ENCODE measurements at places on chromosomes 13 and 19.

DNA sequence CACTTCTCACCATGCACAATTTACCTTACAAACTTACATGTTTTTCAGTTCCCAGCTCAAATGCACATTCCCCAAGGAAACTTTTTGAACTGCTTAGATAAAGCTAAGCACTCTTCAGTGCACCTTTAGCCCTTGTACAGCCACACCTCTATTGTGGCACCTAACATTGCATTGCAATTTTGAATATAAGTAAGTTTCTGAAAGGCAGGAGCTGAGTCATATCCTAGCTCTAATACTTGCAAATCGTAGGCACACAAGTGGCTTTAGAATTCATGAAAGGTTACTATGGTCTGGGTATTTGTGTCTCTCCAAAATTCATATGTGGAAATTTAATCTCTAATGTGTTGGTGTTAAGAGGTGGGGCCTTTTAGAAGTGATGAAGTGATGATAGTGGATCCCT, 4.9 kb upstream of the ESD start:
- DNase-seq, result no peak

DNA sequence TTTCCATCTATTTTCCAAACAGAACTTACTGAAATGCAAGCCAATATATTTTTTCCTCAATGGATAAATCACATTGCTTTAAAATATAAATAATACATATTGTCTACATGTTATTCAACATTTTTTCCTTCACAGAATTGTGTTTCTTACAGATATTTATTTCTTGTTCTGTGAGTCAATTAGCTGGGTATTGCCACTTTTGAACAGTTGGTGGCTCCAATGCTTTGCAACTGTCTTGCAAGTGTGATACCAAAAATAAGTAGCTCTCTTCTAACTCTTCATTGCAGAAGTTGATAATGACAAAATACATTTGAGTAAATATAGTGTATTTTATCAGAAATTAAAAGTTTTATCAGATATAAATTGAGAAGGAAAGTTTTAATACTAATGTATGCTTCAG, 17.1 kb upstream of the GPC5 start:
- DNase-seq, result no peak

- no peak for DNase-seq
Observed at GRCh38 chr19:5537870-5538269, 29.9 kb downstream of the TINCR start.

- DNase-seq, result no peak
Observed at GRCh38 chr13:41565216-41565615, 107.9 kb downstream of the RGCC start.

DNA sequence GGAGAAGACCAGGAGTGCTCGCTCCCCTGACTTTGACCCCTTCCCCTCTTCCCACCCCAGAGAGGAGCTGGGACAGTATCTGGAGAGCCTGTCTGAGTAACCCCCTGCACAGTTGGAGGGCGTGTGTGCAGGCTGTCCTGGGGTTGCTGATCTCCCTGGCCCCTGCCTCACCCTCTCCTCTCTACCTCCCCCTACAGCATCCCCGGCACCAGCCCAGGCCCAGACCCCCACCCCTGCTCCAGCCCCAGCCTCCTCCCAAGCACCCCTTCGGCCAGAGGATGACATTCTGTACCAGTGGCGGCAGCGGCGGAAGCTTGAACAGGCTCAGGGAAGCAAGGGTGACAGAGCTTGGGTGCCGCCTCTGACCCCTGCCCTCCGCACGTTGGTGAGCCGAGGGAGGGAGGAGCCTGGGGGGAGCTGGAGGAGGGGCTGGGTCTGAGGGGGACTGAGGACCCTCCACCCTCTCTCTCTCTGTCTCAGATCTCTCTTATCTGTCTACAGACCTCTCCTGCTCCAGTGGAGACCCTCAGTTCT, 8.7 kb downstream of the PROSER3 start:
- no peak for DNase-seq

GRCh38 chr19:46069806-46070341, 29.1 kb upstream of the IGFL4 start:
- no peak for DNase-seq

DNA sequence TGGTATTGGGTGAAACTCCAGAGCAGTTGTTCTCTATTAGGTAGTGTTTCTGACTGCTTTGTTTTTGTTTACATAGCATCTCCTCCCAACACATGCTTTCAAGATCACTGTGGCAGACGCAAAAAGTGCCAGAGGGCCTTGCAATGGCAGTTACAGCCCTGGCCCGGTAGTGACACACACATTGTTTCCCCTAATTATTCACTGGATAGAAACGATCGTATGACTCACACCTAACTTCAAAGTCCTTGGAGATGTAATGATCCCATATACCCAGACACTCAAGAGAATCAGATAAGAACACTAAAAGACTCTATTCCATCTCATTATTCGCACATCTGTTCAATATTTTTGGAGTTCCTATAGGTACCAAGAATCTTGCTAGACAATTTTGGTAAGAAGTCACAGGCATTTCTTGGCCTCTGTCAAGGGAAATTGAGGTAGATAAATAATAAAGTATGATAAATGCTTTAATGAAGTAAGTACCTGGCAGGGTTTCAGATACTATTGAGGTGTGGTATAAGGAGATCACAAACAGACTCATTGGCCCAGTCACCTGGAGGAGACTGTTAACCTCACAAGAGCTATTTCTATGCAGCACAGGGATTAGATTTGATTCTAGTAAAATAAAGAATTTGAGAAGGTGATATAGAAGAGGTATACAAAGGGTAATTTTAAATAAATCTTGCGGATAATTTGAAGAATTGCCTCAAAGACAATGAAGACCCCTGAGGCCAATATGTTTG, 485.3 kb downstream of the SLITRK6 start:
- DNase-seq, result no peak

- DNase-seq, result no peak
Observed at GRCh38 chr19:31337008-31337914, 12.0 kb downstream of the TSHZ3 start.

DNA sequence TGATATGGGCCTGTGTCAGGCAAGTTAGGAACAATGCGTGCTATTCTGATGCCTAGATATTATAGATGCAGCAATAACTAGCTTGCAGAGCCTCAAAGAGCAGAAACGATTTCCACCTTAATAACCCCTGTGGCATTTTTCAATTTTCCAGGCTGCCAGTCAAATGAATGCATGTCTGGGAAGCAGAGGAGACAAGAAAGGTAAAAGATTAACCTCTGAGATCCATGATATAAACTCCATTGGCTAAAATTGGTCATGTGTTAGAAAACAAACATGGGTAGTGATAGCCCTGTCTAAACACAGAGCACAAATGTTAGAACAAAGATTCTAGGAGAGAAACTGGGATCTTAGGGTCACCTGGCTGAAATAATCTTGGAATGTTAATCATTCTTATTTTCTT, 811.1 kb downstream of the DIAPH3 start:
- DNase-seq, result no peak

DNA sequence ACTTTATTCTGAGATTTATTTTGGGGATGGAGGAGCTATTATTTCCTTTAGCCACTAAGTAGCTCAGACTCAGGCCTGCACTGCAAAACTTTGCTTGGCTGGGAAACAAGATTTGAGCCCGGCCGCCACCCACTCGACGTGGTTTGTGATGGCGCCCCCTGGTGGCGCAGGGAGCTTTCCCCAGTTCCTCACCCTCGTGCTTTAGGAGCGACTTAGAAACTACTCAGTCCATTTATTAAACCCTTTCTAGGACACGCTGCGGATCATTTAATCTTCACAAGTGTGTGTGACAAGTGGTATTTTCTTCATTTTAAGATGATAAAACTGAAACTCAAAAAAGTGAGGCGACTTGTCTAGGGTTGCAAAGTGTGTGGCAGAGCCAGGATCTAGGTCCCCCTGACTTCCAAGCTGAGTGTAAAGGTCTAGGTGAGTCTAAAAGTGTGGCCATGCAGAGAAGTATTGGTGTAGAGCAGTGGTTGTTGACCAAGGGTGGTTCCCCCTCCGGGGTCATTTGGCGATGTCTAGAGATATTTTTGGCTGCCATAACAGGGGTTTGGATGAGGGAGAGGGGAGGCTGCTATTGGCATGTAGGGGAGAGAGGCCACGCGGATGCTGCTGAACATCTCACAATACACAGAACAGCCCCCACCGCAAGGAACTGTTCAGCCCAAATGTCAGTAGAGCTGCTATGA, 2.2 kb downstream of the CXCL17 start:
- DNase-seq, result peak; percentile 77

DNA sequence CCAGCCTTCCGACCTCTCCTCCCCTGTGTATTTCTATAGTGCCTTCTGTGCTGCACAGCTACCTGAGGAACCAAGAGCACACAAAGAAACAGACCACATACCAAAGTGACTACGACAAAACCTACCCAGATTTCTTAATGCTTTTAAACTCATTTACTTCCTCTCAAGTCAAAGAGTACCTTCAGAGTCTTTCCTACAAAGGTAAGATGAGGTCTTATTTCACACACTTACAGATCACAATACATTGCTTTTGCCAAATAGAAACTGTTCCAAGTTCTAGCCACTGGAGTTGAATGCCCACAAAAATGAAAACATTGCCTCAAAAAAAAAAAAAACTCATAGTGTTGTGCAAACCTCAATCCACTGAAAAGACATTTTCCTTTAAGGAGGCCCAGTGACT, 36.4 kb downstream of the TEX26 start:
- DNase-seq, result no peak

GRCh38 chr13:45370922-45371406, 30.0 kb upstream of the TPT1 start:
- peak; percentile 42 for DNase-seq

GRCh38 chr13:67033170-67033569, 197.0 kb downstream of the PCDH9 start:
- DNase-seq, result no peak

- peak; percentile 93 for DNase-seq
Observed at GRCh38 chr19:3275583-3276340, 51.3 kb downstream of the CELF5 start.

GRCh38 chr19:19460258-19460731, 54.8 kb downstream of the GATAD2A start:
- DNase-seq, result no peak

DNA sequence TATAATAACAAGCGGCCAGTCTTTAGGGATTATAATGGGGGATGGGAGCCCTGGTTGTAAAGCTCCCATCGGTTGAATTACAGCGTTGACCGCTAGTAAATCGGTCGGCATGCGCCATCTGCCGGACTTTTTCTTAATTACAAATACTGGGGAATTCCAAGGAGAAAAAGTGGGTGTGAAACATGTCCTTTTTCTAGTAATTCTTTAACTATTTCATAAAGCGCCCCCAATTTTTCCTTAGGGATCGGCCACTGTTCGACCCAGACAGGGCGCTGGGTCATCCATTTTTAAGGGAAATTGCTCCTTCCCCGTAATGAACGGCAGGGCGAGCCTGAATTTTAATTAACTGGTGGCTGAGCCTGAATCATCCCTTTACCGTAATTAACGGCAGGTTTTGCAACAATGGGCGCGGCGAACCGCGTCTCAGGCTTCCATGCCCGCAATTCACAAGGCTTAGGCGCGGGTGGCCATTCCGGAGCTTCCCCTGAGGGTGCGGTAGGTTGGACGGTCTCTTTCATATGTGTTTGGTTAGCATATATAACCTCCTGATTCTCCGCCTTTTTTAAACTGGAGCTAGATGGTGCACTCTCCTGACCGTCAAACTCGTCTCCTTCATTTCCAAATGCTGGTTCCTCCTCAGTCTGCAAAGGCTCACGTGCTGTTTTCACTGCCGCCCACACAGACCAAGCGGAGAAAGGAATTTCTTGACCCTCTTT, 30.2 kb upstream of the EVI5L start:
- DNase-seq, result peak; percentile 65

- DNase-seq, result no peak
Observed at GRCh38 chr19:5504114-5504513, 48.9 kb downstream of the ZNRF4 start.

GRCh38 chr19:53004242-53004641, 9.5 kb upstream of the ERVV-1 start:
- DNase-seq, result no peak

GRCh38 chr19:40687525-40688016, 2.9 kb downstream of the NUMBL start:
- DNase-seq, result no peak

DNA sequence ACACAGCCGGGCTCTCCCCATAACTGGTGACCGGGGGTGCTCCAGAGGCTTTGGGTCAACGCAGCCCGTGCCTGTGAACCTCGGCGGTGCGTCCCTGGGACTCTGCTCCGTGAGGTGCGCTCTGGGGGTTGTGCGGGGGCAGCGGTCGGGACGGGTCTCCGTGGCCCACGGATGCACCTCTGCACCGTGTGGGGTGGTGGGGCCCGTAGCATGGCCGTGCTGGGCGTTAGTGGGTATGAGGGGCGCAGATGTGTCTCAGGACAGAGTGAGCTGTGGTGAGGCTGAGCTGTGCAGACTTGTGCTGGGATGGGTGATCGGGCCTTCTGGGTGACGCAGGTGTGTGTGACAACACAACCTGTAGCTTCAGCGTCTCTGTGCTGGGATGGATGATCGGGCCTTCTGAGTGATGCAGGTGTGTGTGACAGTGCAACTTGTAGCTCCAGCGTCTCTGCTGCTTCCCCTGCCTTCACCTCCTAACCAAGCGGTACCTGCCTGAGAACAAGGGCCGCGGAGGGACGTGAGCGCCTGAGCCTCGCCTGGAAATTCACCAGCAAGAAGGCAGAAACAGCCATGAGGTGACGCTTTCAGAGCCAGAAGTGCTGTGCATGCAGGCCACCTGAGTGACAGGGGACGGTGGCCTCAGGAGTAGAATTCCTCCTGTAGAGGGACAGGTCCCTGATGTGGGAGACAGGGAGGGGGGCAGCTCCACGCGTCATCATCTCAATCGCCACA, 599 bp downstream of the ZNF331 start:
- no peak for DNase-seq

DNA sequence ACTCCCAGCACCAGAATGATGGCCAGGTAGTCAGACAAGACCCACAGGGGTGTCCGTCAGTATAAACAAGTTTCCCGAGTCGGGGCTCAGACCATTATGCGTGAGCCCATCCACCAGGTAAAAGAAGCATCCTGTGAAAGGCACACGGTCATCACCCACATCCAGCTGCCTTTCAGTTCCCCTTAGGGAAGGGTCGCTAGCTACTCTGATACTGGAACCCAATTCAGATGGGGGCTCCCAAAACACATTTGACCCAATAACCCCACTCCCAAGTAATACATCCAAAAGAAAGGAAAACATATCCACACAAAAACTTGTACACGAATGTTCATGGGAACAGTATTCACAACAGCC, 66.8 kb downstream of the STK24 start:
- no peak for DNase-seq

GRCh38 chr19:33345163-33345562, 28.3 kb upstream of the CEBPG start:
- DNase-seq, result no peak

GRCh38 chr19:7196763-7197118, 97.5 kb downstream of the INSR start:
- no peak for DNase-seq
